CD4-positive, alpha-beta T cell treated with Interleukin-1 beta for 1 hour (primary cell): ENCODE measurements at places on chromosomes 6 and 20.
A peak's percentile ranks its signal among the peaks of the same experiment; 100 is the strongest.

GRCh38 chr6:168645326-168645725 lies 204.3 kb downstream of the SMOC2 start:
- DNase-seq = no peak

GRCh38 chr6:132841966-132842365 lies 27.6 kb downstream of the RPS12 start:
- DNase-seq = no peak

GRCh38 chr6:90490030-90490716 lies 96.7 kb downstream of the MAP3K7 start:
- no peak for DNase-seq

DNA sequence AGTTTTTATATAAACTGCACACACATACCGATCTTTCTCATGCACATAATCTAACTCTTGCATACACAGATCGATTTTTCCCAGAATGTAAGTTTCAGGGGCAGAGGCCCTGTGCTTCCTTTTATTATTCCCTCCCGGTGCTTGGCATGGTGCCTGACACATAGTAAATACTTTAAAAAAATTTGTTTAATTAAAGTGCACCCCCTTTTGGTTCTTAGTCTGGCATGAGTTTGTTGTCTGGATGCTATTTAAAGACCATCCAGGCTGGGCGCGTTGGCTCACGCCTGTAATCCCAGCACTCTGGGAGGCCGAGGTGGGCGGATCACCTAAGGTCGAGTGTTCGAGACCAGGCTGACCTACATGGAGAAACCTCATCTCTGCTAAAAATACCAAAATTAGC lies 5.4 kb upstream of the DEK start:
- DNase-seq = no peak

DNA sequence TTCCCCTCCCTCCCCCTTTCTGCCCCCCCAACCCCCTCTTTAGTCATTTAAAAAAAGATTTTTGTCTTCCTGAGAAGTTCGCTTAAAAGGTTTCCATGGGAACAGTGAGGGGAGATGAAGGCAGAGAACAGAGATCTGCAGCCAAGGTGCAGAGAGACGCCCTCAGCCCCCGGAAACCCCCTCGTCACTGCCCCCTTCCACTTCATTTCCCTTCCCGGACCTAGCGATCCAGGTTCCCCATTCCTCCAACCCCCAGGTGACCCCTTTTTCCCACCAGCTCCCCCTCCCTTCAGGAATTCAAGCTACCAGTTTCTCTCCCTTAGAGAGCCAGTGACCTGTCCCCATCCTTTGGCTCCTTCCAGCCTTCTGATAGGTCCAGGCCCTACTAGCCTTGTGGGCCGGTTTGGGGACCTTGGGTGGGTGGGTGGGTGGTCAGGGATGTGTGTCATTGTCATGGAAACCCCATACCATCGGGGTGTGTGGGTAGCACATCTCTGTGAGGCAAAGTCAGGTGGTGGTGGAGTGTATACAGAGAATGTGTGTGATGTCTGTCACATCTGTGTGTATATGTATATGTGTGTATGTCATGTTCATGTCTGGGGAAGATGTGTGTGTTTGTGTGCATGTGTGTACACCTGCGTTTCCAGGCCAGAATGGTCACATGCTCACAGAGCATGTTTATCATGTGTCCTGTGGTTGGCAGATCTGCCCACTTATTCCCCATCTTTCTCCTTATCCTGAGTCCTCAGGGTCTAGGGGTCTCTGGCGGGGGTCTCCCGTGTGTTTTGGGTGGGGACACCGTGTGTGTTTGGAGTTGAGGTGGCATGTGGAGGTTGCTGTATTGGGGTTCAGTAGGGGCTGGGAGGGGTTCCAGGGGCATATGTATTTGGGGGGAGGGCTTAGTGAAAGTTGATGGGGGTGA lies 7.0 kb downstream of the SYNGAP1 start:
- peak; percentile 61 for DNase-seq

DNA sequence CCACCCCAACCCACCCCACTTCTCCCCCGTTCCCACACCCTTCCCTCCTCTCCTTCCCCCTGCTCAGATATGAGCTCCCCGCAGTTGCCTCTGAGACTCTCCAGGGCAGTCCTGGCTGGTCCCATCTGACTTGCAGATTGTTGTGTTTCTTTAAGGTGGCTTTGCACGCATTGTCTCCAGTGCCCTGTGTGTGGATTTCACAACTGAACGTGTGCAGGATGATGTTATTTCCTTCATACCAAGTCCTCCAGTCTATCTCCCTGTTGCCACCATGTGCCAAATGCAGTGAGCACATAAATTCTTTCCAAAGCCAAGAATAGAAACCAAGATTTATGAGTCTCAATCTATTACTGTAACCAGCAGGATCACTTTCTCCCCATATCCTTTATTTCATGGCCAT lies 79.1 kb downstream of the TMEM242 start:
- DNase-seq = no peak

- no peak for DNase-seq
These were observed 506.0 kb upstream of the JARID2 start for GRCh38 chr6:14739827-14740226.

- DNase-seq = no peak
These were observed 38.2 kb downstream of the PYGB start for GRCh38 chr20:25285856-25286798.

GRCh38 chr6:138520463-138520862 lies 21.2 kb upstream of the NHSL1 start:
- DNase-seq = no peak

- no peak for DNase-seq
These were observed 30.4 kb downstream of the SCAF8 start for GRCh38 chr6:154763650-154764049.

- no peak for DNase-seq
These were observed 91.8 kb upstream of the BACH2 start for GRCh38 chr6:90388395-90388794.

DNA sequence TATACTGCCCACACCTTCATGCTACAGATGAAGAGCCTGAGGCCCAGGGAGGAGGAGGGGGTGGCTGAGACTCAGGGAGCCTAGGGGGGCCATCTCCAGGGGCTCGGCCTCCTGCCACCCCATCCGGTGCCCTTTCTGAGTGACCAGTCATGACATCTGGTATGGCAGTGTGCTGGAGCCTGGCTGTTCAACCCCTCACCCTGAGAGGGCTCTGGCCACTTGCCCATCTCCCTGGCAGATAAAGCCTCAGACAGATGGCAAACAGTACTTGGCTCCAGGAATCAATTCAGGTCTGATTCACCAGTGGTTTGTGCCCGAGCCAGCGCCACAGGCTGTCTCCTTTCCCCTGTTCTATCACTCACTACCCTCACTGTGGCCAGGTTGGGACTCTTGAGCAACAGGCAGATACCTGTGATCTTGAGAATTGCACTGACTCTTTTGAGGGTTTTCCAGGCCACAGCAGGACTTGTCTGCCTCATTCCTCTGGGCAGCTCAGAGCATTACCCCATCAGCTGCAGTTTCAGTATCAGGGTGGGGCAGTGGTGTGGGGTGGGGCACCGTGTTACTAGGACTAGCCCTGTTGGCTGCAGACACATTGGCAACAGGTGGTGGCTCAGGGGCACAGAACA lies 22.8 kb downstream of the SRSF3 start:
- no peak for DNase-seq

GRCh38 chr6:31729979-31730630 lies 1.0 kb upstream of the DDAH2 start:
- DNase-seq = peak; percentile 78

- DNase-seq = no peak
These were observed 512.7 kb upstream of the ZNF337 start for GRCh38 chr20:26209171-26209941.

GRCh38 chr6:150412221-150412620 lies 43.4 kb downstream of the IYD start:
- DNase-seq = no peak

GRCh38 chr20:19978511-19979210 lies 38.5 kb upstream of the NAA20 start:
- no peak for DNase-seq

GRCh38 chr20:46741924-46742668 lies 32.6 kb downstream of the SLC2A10 start:
- no peak for DNase-seq

- no peak for DNase-seq
These were observed 46.3 kb upstream of the IYD start for GRCh38 chr6:150322466-150322871.

GRCh38 chr20:1757606-1758512 lies 100.3 kb upstream of the SIRPG start:
- DNase-seq = no peak

DNA sequence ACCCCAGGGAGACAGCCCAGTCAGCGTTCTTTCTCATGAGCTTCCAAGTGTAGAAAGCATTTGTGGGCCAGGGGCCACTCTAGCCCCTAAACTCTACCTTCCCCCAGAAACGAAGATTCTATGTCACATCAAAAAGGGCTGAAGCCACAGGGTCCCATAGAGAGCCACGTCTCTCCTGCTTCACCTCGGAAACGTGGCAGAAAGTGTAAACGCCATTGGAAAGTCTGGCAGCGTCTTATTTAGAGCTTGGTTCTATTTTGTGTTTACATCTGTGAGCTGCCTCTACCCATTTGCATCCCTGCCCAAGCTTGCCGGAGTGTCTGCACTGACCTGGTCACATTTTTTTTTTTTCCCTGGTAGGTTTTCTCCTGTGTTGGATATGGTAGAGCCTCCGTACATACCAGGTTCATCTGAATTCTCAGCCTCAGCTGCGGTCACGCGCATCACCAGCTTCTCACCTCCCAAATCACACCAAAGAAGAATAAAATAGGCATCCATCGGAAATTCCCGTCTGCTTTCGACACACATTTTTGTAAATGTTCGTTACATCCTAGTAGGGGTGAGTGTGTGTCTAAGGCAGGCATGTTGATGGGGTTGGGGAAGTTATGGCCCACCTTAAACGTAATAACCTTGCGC lies 62.6 kb downstream of the NPEPL1 start:
- DNase-seq = no peak

DNA sequence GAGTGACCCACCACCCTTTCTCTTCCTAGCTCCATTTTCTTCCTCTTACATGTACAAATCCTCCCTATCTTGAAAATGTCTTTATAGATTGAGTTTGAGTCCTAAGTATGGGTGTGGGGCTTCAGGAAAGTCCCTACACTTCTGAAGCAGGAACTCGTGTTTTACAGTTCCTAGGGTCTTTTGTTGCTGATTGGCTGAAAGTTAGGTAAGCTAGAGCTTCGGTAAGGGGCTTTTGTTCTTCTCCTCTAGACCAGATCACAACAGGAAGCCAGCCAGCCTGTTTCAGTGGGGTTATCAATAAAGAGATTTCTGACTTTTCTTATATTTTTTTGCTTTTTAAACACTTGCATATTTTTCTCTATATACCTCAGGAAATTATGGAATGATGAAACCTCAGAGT lies 51.3 kb downstream of the CNR1 start:
- no peak for DNase-seq

GRCh38 chr6:106913676-106914280 lies 60.8 kb downstream of the CD24 start:
- no peak for DNase-seq

- no peak for DNase-seq
These were observed 50.6 kb downstream of the SRC start for GRCh38 chr20:37396416-37397075.

- DNase-seq = no peak
These were observed 177.8 kb downstream of the LY86 start for GRCh38 chr6:6766230-6766905.

- no peak for DNase-seq
These were observed 3.1 kb downstream of the PPP1R18 start for GRCh38 chr6:30683183-30683979.

- DNase-seq = peak; percentile 40
These were observed 118.4 kb upstream of the SGK1 start for GRCh38 chr6:134436281-134436815.

GRCh38 chr20:10893321-10893720 lies 219.5 kb upstream of the JAG1 start:
- no peak for DNase-seq
